ENCODE measurements at places on chromosomes 5 and 9.

GRCh38 chr9:126125577-126125976, 201.1 kb upstream of the MVB12B start:
- DNase-seq = no peak

DNA sequence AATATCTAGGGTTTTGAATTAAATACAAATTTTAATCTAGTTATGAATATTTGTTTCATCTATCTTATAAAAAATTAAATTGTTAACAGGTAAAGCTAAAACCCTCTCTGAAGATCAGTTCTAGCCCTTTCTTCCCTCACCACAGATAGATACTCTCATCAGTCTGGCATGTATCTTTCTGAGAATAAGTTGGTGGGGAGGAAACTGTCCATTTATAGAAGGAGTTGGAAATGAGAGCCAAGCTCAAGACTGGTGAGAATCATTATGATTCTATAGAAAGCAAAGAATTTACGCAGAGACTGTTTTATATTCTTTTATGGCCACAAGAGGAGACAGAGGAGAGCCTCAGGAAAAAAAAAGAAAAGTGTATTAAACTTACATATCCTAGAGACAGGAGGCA, 59.0 kb downstream of the STARD4 start:
- DNase-seq = no peak

DNA sequence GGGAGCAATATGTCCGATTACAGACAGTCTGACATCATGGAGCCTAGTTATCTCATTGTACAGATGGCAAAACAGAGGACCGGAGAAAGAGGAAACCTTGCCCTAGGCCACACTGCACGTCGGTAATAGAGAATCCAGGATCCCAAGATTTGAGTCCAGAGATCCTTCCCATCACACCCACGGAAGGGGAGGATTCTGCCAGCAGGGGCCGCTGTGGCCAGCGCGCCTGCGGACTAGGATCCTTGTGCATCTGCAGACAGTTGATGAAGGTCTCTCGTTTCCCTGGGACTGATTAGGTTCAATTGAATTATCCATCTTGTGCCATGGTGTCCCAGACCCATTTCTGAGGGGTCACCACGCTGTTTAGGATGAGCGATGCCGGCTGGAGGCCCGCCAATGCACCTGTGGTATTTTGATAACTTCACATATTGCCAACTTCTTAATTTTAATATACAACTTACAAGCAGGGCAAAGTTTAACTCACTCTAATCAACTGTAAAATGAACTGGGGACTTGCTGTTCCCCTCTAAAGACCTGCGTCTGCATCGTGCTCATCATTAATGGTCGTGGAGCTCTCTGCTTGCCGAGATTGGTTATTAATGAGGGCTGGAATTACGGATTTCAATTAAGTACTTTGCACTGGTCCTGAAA, 592.7 kb upstream of the BRINP1 start:
- no peak for DNase-seq

GRCh38 chr9:91315191-91315590, 46.5 kb downstream of the AUH start:
- DNase-seq = no peak

GRCh38 chr5:124963236-124963919, 216.9 kb upstream of the ZNF608 start:
- no peak for DNase-seq

- DNase-seq = no peak
These were observed 38.0 kb downstream of the LRRTM2 start for GRCh38 chr5:138837160-138837559.

DNA sequence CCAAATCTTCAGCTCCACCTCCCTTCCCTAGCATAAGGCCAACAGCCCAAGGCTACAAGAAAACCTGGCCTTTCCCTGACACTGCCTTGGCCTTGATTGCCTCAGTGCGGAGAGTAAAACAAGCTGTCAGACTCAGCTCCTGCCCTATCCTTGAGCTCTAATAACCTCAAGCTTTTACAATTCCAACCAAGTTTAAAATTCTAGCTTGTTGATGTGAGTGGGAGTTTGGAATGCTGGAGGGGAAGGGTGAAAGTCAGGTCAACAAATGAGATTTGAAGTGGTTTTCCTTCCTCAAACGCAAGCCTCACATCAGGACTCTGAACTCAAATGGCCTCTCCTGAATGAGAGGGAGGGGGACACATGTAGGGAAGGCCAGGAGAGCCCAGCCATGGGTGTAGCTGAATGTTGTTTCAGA, 197.0 kb upstream of the VLDLR start:
- no peak for DNase-seq

DNA sequence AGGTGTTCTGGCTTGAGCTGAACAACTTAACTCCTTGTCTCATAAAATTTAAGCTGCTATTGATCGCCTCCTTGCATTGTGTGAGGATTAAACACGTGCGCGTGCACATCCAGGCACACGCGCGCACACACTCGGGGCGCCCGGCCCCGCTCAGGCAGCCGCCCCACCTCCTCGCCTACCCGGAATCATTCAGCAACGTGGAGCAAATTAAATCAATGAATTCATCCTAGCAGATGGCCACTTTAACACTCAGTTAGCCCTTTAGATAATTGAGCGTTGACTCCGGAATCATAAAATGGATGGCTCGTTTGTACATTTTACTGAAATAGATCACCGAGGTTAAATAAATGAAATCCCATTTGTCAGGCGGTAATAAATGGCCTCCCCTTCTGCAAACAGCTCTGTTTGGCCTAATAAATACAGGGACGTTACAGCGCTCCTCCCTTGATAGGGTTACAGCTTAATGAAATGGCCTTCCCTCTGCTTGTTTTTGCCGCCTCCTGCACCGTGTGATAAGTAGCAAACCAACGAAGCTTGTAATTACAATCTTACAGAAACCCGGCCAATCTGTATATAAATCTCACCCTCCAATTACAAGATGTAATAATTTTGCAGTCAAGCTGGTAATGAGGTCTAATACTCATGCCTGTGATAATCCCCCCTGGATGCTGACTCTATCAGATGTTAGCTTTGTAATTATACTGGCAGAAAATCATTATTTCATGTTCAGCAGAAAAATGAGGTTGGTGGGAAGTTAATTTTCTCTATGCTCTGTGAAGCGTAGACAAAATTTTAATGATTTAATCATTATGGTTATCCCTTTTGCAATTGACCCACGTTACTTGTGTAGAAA, 229.7 kb upstream of the IRX4 start:
- no peak for DNase-seq

DNA sequence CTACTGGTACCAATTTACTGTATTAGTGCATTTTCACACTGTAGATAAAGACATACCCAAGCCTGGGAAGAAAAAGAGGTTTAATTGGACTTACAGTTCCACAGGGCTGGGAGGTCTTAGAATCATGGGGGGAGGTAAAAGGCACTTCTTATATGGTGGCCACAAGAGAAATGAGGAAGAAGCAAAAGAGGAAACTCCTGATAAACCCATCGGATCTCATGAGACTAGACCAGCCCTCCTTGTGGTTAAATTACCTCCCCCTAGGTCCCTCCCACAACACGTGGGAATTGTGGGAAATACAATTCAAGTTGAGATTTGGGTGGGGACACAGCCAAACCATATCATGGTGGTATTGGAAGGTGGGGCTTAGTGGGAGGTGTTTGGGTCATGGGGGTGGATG, 56.5 kb upstream of the SPDL1 start:
- DNase-seq = no peak

- no peak for DNase-seq
These were observed 32.4 kb downstream of the NNT start for GRCh38 chr5:43635374-43635773.

GRCh38 chr5:104757915-104758314, 1195.3 kb upstream of the NUDT12 start:
- no peak for DNase-seq

DNA sequence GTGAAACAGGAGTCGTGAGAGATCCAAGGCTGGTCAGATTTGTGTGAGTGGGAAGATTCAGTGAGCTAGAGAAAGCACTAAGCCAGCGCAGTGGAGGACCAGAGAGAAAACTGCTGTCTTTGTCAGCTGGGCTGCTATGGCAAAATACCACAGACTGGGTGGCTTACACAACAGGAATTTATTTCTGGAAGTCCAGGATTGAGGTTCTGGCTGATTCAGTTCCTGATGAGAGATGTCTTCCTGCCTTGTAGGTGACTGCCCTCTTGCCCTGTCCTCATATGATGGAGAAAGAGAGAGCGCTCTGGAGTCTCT, 24.2 kb upstream of the ANKRD33B start:
- no peak for DNase-seq
